ENCODE measurements at places on chromosomes 2 and 18.

DNA sequence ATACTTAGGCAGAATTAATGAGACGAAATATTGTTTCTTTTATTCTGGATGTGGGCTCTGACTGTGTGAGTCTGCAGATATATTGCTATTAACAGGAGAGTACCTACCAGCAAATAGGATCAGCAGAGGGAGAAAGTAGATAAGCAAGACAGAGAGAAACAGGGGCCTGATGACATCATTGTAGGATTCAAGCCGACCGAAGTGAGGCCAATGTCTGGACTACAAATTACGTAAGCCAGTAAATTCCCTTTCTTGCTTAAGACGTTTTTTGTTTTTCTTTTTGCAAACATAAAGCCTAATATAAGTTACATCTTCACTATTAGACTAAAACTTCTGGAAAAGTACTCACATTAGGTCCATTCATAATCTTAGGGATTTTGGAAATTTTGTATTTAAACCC is 21.4 kb upstream of the PTPRM start:
- peak; percentile 27 for DNase-seq

DNA sequence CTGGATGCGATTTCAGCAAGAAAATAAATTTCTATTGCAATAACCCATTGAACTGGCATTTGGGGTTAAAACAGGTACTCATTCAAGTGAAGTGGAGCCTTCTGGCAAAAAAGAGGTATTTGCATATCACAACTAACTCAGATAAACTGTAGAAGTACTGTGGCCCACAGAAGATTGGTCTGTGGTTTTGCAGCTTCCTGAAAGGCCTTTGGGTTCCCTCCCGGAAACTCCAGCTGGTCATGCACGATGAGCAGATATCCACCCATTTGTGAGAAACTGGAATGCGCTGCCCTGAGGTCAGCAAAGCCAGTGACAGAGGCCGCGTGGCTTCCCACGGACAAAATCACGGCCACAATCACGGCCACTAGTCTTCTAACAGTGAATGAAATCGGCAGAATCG is 106.3 kb downstream of the EPHA4 start:
- DNase-seq, result no peak

DNA sequence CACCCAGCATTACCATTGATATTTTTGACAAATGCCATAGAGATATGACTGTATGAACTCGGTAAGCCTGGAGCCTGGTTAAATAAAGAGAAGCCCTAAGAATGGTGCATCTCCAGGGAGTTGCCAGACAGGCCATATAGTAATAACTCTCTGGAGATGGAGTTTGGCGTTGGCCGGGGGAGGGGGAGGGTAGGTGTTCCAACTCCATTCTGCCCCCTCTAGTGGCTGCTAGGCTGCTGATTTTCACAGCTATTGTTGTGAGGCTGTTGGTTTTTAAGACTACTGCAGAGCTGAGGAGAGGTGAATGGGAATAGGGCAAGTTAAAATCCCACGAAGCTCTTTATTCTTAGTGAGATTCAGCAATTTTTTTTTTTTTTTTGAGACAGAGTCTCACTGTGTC is 99.9 kb downstream of the GALNT14 start:
- DNase-seq, result no peak

DNA sequence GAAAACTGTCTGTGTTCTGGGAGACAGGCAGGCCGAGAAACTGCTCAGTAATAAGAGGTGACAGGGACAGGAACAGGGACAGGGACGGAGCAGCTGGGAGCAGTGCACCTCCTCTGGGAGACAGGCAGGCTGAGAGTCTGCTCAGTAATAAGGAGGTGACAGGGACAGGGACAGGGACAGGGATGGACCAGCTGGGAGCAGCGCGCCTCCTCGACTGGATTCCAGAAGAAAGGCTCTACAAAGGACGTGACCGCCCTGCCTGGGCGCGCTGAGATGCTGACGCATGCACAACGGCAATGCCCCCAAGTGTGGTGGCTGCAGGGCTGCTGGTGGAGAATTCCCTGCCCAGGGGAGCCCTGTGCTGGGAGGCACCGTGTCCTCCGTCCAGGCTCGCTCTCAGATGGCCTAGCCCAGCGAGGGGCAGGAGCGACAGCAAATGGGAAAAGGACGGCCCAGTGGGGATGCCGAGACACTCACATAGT is 44.2 kb upstream of the PXDN start:
- no peak for DNase-seq

DNA sequence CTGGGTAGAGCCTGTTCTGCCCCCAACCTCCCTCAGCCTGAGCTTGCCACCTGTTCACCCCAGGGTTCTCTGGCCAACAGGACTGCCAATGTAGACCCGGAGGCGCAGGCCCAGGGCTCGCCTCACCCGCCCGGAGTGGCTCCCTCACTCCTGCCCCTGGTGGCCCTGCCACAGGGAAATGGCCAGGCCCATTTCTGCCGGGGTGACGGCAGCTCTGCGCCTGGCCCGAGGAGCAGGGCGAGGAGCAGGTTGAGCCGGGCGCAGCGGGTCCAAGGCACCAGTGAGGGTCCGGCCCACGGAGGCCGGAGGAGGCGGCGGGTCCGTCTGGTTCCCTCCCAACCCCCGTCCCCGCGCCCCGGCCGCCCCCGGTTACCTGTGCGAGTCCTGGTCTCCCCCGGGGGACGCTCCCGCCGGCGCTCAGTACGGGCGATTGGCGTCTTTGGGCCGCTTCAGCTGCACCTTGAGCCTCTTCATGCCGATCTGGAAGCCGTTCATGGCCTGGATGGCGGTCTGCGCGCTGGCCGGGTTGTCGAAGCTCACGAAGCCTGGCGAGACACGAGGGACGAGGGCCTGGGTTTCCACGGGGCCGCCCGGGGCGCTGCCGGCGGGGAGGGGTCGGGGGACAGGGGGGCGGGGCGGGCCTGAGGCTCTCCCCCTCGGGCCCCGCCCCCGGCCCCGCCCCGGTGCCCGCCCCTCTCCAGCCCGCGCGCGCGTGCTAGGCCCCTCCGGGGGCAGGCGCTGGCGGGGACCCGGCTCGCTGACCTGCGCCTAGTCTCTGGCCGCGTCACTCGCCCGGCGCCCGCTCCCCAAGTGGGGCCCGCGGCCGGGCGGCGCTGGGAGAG is 312.0 kb downstream of the CELF4 start:
- DNase-seq, result no peak

DNA sequence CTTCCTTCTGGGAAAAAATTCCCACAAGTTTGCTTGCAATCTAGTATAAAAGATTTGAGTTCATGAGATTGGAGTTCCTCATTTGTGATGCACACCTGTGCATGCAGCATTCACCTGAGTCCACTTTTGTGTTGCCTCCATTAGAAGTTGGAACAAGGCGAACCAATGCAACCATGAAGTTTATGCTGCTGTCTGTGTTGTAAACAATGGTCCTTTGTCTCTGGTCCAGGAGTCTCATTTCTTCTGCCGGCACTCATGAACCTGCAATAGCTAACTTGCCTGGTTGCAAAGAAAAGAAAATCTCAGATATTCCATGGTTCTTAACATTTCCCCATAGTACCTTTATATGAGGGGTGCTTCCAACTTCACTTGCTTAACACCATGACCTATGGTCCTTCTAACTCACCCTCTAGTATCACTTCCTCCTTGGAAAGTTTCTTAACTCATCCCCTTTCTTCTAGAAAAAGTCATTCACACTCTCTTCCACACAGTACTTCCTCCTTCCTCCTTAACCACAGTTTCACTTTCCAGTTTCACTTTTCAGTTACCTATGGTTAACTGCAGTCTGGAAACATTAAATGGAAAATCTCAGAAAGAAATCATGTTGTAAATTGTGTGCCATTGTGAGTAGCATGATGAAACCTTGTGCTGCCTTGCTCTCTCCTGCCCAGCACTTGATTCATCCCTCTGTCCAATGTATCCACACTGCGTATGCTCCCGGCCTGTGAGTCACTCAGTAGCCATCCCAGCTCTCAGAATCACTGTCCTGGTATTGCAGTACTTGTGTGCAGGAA is 128.8 kb upstream of the TRIB2 start:
- peak; percentile 88 for DNase-seq

DNA sequence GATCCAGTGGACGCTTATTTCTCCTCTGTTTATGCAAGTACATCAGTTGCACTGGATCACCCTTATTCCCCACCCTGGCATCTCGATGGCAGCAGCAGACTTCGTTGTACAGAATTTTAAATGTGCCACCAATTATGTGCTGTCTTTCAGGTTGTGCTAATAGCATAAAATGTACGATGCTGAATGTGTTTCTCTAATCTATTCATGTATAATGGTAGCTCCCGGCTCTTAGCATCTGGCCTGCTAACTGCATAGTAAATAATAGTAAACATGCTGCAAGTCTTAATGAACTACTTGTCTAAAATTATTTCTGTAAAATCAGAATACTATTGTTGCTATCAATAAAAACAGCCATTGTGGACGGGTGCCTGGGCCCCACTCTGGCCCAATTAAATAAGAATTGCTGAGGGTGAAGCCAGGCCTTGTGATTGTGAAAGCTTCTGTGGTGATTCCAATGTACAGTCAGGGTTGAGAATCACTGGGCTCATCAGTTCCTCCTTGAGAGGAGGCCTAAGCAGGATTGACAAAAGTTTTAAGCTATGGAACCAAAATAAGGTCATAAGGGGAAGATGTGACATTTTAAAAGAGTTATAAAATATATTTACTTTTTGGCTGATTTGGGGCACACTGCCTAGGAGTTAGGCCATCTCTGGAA is 14.4 kb upstream of the MYO3B start:
- DNase-seq, result peak; percentile 22

GRCh38 chr18:53153281-53153680 is 813.3 kb downstream of the DCC start:
- DNase-seq, result no peak

GRCh38 chr18:7725897-7726296 is 158.8 kb downstream of the PTPRM start:
- DNase-seq, result no peak

GRCh38 chr18:24959051-24959476 is 392.9 kb downstream of the ZNF521 start:
- no peak for DNase-seq

DNA sequence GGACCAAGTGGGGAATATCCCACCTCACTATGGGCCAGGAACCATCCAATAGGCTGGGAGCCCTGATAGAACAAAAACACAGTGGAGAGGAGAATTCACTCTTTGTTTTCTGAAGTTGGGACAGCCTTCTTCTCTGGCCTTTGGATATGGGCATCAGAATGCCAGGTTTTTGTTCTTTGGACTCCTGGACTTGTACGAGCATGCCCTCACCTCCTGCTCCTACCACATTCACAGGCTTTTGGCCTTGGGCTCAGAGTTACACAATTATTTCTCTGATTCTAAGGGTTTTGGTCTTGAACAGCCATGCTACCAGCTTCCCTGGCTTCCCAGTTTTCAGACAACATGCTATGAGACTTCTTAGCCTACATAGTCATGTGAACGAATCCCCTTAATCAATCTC is 732.9 kb upstream of the VRK2 start:
- no peak for DNase-seq

DNA sequence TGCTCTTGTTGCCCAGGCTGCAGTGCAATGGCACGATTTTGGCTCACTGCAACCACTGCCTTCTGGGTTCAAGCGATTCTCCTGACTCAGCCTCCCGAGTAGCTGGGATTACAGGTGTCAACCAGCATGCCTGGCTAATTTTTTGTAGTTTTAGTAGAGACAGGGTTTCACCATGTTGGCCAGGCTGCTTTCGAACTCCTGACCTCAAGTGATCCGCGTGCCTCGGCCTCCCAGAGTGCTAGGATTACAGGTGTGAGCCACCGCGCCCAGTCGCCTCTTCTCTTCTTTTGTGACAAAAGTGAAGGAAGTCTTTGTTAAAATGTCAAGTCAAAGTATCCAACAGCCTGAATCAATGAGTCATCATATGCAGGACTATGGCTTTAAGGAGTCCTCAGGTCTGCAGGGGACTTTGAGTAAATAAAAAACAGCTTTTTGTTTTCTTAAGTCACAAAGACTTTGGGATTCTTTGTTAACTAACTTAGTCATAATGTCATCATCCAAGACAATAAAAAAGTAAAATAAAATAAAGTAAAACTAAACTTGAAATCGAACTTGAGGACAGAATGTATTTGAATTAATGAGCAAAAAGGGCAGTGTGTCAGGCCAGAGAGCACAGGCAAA is 1153.2 kb downstream of the SUCLG1 start:
- DNase-seq, result no peak

DNA sequence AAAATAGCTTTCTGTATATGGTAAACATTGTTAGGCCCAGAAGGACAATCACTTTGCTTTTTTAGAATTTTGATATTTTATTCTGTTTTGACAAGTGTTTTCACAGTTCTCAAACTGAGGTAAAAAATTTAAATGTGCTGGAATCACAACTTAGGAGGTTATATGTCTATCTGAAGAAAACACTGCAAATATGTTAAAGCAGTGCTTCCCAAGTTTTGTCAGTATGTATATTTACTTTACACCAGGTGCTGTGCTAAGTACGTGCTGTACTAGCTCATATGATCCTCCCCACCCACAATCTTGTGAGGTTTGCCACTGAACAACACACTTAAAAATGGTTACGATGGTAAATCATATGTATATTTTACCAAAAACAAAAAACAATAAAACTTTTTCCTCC is 124.2 kb downstream of the CABYR start:
- no peak for DNase-seq

- no peak for DNase-seq
Measured at GRCh38 chr2:7773362-7774360, 856.4 kb downstream of the RNF144A start.

DNA sequence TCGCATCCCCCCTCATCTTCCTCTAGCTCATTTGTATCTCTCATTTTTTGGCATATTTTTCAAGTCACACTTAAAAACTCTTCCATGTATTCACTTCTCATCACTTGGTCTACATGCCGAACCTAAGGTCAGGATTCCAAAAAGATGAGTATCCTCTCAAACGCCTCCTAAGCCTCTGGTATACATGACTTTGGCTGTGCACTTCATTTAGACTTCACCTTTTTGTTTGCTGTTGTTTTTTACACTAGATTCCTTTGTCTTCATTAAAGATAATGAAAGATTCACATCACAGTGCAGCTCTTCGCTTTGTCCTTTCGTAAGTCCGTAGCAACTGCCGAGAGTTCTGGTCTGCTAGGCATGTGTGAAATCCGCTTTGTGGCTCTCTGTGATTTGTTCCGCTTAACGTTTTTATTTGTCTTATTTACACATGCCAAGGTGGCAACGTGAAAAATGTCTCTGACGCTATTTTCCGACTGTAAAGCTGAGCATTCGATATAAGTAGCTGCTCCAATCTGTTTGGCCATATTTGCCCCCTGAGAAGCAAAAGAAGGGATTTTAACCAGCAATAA is 17.7 kb downstream of the RND3 start:
- peak; percentile 24 for DNase-seq

DNA sequence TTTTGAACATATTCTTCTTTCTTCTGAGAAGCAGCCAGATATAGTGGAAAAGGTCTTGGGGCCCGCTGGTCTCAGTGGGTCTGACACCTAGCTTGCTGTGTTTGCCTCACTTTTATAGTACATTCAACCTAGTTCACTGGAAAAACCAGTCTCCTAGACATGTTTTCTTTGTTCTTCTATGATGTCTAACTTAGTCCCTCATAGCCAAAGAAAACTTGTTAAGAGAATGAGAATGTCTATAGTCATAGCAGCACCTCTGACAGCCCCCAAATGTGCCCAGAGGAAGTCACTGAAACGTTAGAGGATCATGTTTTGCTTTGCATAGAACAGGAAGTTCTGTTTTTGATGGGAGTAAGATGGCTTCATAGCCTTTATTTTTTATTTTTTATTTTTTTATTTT is 40.3 kb downstream of the TNFRSF11A start:
- DNase-seq, result no peak

DNA sequence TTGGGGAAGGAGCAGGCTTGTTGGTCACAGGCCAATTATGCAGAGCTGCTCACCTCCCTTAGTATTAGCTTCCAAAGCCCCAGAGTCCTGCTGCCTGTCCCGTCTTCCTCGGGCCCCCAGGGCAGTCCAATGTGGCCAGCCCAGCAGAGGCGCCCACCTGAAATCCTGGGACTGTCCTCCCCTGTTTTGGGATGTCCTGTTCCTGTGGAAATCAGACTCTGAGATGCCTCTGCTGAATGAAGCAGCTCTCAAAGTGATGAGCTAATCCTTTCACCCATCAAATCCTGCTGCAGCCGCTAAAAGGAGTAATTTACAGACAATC is 105.3 kb downstream of the CABLES1 start:
- DNase-seq, result no peak

All from fibroblast of gingiva (primary cell).